ENCODE measurements at places on chromosomes 6 and 20.

DNA sequence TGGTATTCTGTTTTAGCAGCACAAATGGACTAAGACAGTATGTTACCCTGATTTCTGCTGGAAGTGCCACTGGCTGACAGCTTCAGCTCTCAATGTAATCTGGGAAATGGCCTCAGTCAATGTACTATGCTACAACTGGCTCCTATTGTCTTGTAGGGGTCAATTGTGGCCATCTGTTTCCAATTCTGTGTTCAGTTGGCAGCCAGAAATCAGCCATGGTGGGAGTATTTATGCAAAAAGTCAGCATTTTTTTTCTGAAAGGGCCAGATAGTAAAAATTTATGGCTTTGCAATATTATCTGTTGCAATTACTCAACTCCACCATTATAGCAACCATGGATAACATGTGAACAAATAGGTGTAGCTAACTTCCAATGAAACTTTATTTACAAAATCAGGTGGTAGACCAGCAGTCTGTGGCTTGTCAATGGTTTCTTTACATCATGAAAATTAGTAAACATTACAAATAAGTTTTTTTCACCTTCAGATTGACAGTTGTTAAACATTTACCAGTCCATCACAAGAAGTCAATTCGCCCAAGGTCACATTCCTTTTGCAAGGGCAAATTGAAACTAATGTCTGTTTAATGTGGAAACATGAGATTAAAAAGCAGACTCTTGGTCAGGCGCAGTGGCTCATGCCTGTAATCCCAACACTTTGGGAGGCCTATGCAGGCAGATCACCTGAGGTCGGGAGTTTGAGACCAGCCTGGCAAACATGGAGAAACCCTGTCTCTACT lies 58.3 kb upstream of the TSHZ2 start:
- DNase-seq = no peak

GRCh38 chr6:6891125-6891721 lies 216.5 kb upstream of the RREB1 start:
- DNase-seq = no peak

- peak; percentile 35 for DNase-seq
Observed at GRCh38 chr6:33172688-33173534, 19.4 kb downstream of the COL11A2 start.

- DNase-seq = peak; percentile 94
Observed at GRCh38 chr6:30721198-30722024, 1.3 kb downstream of the TUBB start.

- DNase-seq = no peak
Observed at GRCh38 chr6:14290772-14291330, 173.3 kb downstream of the CD83 start.

- DNase-seq = no peak
Observed at GRCh38 chr6:116251568-116252384, 2.1 kb downstream of the TSPYL4 start.

DNA sequence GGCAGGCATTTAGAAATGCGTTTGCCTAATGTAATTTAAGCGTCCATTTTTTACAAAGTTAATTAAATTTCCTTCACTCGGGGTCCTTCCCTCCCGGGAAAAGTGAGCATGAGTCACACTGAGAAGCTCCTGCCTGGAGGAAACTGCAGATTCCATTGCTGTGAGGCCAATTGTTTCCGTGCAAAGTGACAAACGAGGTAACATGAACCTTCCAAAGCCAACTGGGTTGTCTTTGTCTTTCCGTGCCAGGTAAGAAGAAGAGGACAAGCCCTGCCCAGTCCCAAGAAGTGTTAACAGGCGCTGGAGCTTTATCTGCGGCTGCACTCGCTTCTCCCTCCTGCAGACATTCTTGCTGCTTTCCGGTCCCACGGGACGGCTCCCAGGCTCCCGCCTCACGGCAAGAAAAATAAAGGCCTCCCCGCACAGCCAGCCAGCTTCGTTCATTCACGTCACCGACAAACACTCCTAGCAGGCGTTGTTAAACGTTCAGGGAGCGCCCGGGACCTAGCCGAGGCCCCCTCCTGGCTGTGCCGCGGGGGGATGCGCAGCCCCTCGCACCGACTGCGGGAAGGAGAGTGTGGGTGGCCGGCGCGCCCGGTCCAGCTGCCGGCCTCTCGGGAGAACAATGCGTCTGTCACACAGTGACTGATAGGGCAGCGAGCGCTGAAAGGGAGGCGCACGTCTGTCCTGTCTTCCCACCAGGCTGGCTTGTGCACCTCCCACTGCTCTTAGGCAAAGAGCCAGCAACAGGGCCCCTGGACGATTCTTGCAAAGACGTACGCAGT lies 61.5 kb upstream of the HDDC2 start:
- peak; percentile 86 for DNase-seq

- DNase-seq = no peak
Observed at GRCh38 chr20:8154638-8155037, 22.6 kb downstream of the PLCB1 start.

GRCh38 chr20:11271319-11271718 lies 597.5 kb upstream of the JAG1 start:
- DNase-seq = no peak

DNA sequence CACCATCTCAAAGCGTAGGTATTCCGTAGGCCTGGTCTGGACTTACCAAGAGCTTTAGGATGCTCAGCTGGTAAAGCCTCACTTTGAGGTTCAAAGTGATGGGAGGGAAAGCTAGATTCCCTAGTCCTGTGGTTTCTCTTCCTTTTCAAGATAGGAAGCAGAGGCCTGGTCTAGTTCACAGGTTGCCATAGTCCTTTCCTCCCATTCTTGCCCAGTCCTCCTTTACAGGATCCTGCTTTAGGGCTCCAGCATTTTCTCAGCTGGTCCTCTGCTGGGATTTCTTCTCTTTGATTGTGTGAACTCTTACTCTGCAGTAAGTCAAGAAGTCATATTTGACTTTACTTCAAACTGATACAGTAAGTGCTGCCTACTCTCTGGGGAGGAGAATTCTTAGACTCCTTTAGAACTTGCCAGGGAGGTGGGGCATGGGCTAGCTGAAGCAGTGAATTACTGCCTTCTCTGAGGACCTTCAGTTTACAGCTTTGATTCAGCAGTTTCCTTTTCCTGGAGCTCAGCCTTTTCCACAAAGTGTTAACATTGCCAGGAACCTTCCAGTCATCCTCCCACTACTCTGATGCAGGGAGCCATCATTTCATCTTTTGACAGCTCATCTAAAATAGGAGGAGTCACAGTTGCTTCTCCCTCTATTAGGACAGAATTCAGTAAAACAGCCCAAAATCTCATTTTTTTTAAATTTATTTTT lies 42.8 kb upstream of the PLCG1 start:
- DNase-seq = no peak

DNA sequence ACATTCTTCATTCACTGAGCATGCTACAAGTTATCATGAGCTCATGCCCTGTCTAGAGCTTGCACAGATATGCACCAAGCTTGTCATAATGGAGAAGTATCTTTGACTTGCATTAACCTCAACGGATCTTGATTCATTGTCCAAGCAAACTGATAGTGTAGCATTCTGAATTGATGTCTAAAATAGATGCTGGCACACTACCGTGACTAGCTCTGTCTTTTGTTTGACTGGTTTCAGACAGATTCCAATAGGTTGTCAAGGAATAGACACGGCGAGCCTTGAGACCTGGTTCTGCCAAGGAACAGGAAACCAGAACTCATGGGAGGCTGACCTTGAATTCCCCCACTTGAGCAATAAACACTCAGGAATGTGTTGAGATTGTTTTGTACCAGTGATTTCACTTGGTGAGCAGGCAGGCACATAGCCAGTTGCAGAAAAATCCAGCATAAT lies 1153.1 kb upstream of the GJE1 start:
- no peak for DNase-seq

DNA sequence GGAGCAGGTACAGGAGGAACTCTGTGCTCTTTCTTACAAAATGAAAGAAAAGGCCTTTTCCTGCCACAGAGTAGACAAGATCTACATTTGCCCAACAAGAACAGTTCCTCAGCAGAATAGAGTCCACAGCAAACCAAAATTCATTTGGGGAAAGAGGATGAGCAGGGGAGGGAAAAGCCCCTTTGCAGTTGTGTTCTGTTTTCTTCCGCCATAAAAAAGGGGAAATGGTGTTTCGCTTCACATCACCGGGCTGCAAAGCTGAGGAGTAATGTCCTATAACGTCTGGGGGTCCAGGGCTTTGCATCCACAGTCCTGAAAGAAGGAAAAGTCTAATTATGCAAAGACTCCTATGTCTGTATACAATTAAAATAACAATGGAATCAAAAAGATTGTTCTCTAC lies at the start of gene GPR31:
TSS of gene GPR31 (minus strand) at position 118 of the 400 bp plus-strand sequence. CDS start 149 bp downstream, outside the sequence.
- DNase-seq = no peak

DNA sequence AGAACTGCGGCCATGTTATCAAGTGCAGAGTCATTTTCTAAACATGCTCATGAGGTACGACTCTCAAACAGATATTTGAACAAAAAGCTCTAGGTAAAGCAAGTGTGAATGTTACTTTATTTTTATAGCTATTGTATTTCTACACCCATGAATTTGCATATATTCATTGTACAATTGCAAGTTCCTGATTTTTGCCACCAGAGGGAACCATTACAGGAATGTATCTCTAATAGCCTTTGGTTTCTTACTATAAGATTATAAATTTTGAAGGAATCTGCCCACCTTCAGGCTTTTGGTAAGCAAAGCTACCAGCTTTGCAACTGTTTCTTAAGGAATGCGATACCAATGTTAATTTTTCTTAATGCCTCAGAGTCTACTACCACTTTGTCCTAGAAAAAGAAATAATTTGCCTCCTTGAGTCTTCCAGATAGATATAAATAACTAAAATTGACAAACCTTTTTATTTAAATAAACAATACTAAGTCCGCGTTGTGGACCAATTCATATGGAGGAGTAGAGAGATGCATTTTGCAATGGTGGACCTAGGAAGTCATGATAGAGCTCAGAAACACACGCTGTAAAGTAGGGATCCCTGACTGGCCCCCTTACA lies 125.4 kb upstream of the SAMD5 start:
- no peak for DNase-seq

DNA sequence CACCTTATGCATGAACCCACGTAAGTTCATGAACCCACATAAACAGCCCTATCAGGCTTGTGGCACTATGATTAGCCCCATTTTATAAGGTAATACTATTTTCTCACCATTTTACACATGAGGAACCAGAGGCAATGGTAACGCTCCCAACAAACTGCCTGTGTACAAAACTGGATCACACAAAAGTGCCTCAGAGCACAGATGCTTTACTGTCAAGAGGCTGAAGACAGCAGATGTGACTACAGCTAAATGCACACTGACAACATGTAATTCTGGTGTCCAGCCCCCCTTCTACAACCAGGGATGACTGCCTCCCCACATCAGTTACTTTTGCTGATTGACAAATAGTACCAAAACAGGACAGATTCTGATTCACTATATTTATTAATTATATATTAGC lies 69.6 kb downstream of the GMDS start:
- DNase-seq = no peak

DNA sequence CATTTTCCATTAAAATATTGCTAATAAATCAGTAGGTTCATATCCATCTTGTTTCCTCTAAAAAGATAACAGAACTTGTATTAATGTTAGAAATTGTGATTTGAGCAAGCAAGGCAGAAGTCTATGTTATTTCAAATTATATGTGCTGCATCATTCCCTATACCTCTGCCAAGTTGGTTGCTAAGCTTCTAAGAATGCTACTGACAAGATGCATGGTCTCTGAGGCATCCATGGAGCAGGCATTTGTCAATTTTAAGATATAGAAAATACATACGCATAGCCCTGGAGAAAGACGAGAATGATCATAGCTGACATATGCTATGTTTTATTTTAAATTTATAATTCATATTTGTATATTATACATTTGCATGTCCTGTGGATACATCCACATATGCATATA lies 168.3 kb upstream of the THEMIS start:
- DNase-seq = no peak

- no peak for DNase-seq
Observed at GRCh38 chr20:1479831-1480595, 11.2 kb downstream of the SIRPB2 start.

- DNase-seq = peak; percentile 46
Observed at GRCh38 chr6:158039178-158039557, 57.5 kb downstream of the SYNJ2 start.

- DNase-seq = no peak
Observed at GRCh38 chr6:154528310-154528915, 17.9 kb upstream of the CNKSR3 start.
